ENCODE measurements at places on chromosomes 1 and 21.
A peak's percentile ranks its signal among the peaks of the same experiment; 100 is the strongest.

GRCh38 chr1:241990040-241990439 is 8.9 kb downstream of the MAP1LC3C start:
- DNase-seq, result peak; percentile 59

GRCh38 chr1:43214501-43215444 is 42.6 kb downstream of the CFAP57 start:
- no peak for DNase-seq

DNA sequence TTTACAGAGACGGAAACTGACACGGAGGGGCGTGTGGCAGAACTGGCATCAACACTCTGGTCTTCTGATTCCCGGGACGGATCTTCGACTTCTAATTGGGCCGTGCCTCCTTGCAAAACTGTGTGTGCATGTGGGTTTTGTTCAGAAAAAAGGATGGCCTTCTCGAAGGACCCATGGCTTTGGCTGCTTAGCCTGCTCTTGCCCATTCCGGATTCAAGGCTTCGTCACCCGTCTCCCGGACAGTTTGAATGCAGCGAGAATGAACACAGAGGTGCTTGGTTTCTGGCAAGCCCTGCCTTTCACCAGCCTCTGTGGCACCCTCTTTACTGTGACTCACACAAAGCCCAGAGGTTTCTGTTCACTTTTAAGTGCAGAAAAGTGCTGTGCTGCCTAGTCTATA is 120.1 kb downstream of the PRDM2 start:
- no peak for DNase-seq

- no peak for DNase-seq
Observed at GRCh38 chr1:209387271-209387968, 196.1 kb upstream of the CAMK1G start.

GRCh38 chr1:223514644-223515043 is 121.4 kb downstream of the CCDC185 start:
- no peak for DNase-seq

GRCh38 chr1:236002572-236002971 is 62.3 kb downstream of the NID1 start:
- DNase-seq, result no peak

DNA sequence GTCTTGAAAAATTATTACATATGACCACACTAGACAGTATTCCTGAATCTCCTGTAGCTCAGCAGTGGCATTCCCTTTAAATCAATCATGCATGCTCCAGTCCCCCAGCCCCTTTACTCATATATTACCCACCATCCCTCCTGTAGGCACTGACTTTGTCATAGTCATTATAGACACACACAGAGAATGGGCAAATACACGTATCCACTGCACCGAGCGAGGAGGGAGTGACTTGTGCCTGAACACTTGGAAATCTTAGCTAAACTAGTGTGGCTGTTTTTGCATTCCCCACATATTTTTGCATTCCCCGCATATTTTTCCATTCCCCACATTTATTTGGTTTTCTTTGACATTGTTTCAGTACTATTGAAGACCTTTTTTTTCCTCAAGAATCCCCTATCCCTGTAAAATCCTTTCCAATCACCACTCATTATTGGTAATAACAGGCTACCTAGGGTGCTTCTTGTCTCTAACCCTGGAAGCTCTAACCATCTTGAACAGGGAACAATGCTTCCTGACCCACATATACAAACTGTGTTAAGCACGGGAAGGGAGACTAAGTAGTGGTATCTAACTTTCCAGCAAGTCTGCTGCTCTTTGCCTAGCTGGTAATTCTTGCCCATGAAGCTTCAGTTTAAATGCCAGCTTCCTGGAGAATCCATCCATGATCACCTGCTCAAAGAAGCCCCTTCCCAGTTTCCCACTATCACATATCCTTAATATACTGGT is 534.4 kb upstream of the CAMK1G start:
- no peak for DNase-seq

- DNase-seq, result no peak
Observed at GRCh38 chr1:205456383-205456867, 580 bp upstream of the BLACAT1 start.

- no peak for DNase-seq
Observed at GRCh38 chr1:208850442-208850841, 606.3 kb upstream of the PLXNA2 start.

GRCh38 chr1:27864264-27864895 is 8.0 kb upstream of the THEMIS2 start:
- no peak for DNase-seq

GRCh38 chr21:18826562-18826961 is 423.0 kb upstream of the TMPRSS15 start:
- no peak for DNase-seq

GRCh38 chr1:20578721-20579395 is 10.0 kb upstream of the CDA start:
- no peak for DNase-seq

DNA sequence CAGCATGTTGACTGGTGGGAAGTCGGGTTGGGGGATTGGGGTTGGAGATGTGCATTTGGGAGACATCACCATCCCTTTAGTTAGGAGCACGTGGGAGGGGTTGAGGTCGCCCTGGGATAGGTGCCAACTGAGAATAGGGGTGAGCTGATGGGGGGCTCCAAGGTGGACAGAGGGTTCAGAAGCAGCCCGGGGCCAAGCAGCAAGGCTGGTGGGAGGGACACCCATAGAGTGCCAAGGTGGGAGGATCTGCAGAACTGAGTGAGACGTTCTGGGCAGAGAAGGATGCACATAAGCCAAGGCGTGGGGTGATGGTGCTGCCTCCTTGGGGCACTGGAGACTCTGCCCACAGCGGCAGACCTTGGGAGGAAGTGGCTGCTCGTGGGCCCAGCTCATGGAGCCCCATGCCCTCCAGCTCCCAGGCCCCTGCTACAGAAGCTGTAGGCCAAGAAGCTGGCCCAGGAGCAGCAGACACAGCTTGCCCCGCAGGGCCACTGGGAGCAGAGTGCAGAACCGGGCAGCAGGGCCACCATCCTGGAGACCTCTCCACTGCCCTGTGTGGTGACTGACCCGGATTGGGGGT is 31.4 kb upstream of the PKP1 start:
- DNase-seq, result no peak

DNA sequence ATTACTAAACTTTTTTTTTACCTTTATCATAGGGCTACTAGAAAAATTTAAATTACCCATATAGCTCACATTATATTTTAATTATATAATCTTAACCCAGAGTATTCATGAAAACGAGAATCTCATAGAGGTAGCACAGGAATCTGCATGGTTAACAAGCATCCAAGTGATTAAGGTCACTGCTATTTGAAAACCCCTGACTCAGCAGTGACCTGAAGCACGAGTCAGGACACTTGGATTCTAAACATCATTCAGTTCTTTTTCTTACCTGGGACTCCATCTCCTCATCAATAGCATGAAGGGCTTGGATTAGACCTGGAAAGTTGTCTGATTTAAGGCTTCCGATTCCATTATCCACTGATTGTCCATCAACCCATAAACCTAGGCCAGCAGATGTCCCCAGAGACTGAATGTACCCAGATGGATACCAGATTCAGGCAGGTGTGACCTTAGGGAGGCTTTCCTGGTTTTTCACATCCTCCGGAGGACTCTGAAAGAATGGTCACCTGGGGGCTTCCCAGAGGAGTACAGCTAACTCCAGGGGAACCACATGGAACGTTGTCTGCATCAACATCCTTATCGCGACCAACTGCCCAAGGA is 174.3 kb downstream of the SETD4 start:
- DNase-seq, result no peak

- DNase-seq, result no peak
Observed at GRCh38 chr21:20330652-20331051, 667.6 kb upstream of the NCAM2 start.

GRCh38 chr1:29800120-29800519 is 563.8 kb downstream of the PTPRU start:
- DNase-seq, result no peak
